Tongue (tissue), 3 donors: ENCODE measurements at places on chromosomes 16 and 17. TPM values are rescaled to one million over a fixed set of nuclear protein-coding genes. Genes with fewer than 3 reads are reported as not detected.

GRCh38 chr17:6551356-6551755, 5.0 kb downstream of the PITPNM3 start:
- DNase-seq, result peak; percentile 41

DNA sequence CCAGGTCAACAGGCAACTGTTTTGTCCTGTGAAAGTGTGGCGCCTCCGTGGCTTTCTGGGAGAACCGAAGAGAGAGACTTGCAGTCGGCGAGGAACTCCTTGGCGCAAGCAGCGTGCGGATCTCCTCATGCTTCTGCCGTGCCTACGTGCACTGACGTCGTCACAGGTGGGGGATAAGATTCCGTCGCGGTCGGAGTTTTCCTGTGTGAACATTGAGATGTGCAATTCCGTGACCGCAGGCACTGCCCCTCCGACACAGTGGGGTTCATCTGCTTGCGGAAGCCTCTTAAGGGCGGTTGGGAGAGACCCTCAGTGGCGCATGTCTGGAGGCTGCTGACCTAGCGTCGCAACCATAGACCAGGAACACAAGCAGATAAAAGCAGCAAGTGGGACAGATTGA, 212.3 kb upstream of the CHMP6 start:
- DNase-seq, result no peak

DNA sequence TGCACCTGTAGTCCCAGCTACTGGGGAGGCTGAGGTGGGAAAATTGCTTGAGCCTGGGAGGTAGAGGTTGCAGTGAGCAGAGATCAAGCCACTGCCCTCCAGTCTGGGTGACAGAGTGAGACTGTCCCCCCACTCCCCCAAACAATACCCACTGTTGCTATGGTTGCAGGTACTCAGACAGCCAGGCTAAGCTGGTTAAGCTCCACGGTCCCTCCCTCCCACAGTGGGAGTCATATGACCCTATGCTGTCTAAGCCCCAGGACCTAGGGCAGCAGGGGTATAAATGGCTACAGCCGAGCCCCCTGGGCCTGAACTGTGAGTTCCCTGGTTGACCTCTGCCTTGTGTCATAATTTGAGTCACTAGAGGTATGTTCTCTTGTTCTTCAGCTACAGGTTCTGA, 15.9 kb upstream of the RPRML start:
- no peak for DNase-seq

GRCh38 chr16:88380619-88381018, 2.1 kb upstream of the ZNF469 start:
- no peak for DNase-seq

Gene PARD6A
- total RNA-seq, result 2.2 TPM
